Mesothelial cell of epicardium (in vitro differentiated cells): ENCODE measurements at places on chromosomes 13 and 19. TPM values are rescaled to one million over a fixed set of nuclear protein-coding genes. Genes with fewer than 3 reads are reported as not detected.

DNA sequence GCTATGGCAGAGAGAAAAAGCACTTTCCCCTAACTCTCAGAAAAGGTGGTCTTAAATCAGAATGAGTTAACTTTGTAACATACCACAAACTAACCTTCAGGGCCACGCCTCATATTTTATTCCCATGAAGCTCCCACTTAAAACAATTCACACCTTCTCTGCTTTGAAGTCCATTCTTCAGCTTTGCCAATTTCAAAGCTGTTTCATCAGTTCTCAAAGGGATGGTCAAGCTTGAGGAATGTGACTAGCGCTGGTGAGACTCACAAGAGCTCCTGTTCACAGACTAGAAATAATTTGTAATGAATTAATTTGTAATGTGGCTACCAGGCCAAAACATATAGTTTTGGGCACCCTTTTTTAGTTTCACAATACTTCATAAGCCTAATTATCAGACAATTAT is 68.2 kb downstream of the STK24 start:
- no peak overlapping the region for H3K4me3 ChIP-seq
- no peak overlapping the region for H3K27ac ChIP-seq
- peaks cover 25% of the 10 kb centered on the region for H3K36me3 ChIP-seq
- peaks cover 44% of the 10 kb centered on the region for H3K4me1 ChIP-seq
- H3K27me3 ChIP-seq: no peaks in the 10 kb centered on the region
- no peak for DNase-seq

Gene KCNJ14
- 2.7 to 2.8 TPM (median 2.8 TPM) in 3 replicates for total RNA-seq

Gene ZIC2
- total RNA-seq: 0.47 TPM in 1 of 3 replicates, not detected in the others

DNA sequence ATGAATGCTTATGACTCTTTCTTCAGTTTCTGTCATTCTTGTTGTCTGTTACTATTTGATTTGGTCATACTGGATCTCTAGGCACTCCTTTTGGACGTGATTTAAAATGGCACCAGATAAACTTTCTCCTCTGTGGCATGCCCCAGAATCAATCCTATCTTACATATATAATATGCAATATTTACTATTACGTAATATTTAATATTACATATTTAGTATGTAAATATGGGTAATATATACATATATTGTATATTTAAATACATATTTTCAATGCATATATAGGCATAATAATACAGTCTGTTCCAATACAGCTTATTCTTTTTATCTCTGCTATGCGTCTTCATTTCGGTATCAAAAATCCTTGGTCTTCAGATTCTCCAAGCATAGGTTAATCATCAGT is 104.4 kb upstream of the PRR20A start:
- H3K27ac ChIP-seq: no peak overlapping the region
- no peak for DNase-seq
- H3K4me1 ChIP-seq: no peaks in the 10 kb centered on the region
- H3K4me3 ChIP-seq: no peak overlapping the region
- no peaks in the 10 kb centered on the region for H3K27me3 ChIP-seq

Gene NXNL1
- total RNA-seq: not detected in 3 replicates

Gene GJB2
- total RNA-seq: 24.4 to 27.2 TPM (median 25.4 TPM) in 3 replicates

Gene CLDND2
- 0.54 to 0.56 TPM in 2 of 3 replicates, not detected in the other for total RNA-seq
